ENCODE measurements at places on chromosomes 6 and 20.

- no peak for DNase-seq
Observed at GRCh38 chr6:105810105-105810921, 275.8 kb upstream of the PRDM1 start.

DNA sequence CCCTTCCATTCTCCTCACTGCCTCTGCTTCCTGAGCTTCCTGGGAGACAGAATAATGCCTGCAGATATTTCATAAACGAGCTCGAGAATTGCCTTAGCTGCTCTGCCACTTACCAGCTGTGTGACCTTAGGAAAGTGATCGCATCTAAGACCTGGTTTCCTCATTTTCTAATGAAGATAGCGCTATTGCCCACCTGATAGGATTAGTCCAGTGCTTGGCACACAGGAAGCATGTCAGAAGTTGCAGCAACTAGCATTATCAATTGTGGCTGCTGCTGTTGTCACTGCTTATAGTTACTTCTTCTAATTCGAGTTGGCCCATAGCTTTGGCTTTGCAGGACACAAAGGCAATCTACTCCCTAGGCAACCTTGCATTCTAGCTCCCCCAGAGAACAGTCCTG is 305.5 kb upstream of the SGK1 start:
- no peak for DNase-seq

GRCh38 chr20:50722424-50723155 is 8.8 kb upstream of the PARD6B start:
- no peak for DNase-seq

DNA sequence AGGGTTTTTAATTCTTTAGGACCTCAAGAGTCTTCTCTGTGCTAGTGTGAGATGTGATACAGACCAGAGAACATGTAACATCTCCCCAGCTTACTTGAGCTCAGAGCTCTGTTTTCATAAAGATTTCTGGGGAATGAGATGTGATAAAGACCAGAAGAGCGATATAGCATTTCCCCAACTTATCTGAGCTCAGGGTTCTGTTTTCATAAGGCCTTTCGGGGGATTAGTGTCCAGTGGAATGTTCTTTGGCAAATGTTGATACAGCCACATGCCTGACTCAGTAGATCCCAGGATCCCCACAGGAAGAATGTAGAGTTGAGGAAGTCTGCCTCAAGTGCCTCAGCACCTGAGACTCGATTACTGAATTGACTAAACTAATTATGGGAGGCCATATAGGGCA is 18.7 kb upstream of the TOP1 start:
- DNase-seq: no peak

DNA sequence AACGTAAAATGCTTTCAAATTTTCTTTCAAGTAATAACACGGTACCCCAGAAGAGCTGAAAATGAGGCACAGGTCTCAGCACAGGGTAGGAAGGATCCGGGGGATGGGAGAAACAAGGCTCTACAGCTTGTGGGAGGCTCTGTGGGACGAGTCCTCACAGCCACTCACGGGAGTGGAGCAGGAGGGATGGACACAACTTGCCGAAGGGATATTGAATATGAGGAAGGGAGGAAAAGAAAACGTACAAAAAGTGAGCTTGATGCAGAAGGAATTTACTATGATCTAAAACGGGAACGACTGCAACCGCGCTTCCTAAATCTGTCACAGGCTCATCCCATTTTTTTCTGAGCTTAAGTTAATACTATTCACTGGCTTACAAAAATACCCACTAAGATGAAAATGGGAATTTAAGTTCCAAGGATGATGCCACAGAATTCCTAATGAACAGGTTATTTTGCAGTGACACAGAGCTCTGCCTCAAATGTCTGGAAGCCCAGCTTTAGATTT is 72.9 kb downstream of the FYN start:
- no peak for DNase-seq

DNA sequence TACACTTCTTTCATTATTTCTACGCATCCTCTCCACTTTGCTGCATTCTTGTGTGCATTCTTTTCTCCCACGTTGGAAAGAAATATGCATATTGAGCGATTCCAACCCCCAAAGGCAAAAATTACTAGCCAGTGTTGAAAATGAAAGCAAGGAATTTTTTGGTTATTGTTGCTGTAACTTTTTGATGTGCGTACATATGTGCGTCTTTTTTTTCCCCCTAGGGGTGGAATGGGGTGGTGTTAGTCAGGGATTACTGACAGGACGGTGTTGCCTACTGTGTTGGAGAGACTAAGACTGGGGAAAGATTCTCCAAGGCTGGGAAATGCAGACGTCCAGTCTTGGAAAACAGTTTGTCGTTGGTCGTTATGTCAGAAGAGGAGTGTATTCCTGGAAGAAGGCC is 44.2 kb upstream of the ESR1 start:
- no peak for DNase-seq

- DNase-seq: no peak
Observed at GRCh38 chr20:24996449-24997377, 4.2 kb upstream of the APMAP start.

DNA sequence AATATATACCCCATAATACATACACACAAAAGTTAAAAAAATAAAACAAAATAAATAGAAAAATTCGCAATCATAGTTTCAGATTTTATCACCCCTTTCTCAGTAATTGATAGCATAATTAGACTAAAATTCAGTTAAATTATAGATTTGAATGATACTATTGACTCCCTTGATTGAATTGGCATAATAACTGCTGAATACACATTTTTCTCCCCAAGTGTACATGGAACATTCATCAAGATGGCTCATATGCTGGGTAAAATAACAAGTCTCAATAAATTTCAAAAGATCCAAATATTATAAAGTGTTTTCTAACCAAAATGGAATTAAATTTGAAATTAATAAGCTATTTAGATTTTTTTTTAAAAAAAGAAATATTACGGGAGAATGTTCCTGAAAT is 616.1 kb downstream of the MAFB start:
- no peak for DNase-seq

- DNase-seq: no peak
Observed at GRCh38 chr20:4607287-4607713, 114.4 kb upstream of the PRND start.

GRCh38 chr6:113736978-113737377 is 120.2 kb upstream of the MARCKS start:
- no peak for DNase-seq

GRCh38 chr20:61373956-61374545 is 122.0 kb downstream of the CDH4 start:
- no peak for DNase-seq

- DNase-seq: no peak
Observed at GRCh38 chr6:61809004-61809595, 476.9 kb downstream of the KHDRBS2 start.

DNA sequence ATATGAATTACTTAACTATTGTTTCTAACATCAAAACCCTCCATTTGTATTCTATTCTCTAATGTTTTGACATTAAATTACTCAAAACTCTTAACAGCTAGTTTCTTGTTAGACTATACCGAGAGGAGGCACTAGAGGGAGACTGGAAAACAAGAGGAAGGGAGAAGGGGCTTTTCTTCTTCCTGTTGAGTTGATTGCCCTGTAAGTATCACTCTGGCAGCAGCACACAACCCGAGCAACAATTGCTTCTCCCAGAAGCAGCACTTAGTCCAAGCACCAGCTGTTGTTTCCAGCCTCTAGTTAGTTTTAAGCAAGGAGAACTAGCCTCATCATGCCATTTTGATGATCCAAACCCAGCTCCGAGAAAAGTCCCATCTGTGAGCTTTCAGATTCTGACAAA is 603.8 kb downstream of the PRKN start:
- no peak for DNase-seq

GRCh38 chr6:138004430-138005287 is 102.6 kb downstream of the PERP start:
- DNase-seq: no peak

- no peak for DNase-seq
Observed at GRCh38 chr6:45417436-45417835, 39.7 kb upstream of the SUPT3H start.

DNA sequence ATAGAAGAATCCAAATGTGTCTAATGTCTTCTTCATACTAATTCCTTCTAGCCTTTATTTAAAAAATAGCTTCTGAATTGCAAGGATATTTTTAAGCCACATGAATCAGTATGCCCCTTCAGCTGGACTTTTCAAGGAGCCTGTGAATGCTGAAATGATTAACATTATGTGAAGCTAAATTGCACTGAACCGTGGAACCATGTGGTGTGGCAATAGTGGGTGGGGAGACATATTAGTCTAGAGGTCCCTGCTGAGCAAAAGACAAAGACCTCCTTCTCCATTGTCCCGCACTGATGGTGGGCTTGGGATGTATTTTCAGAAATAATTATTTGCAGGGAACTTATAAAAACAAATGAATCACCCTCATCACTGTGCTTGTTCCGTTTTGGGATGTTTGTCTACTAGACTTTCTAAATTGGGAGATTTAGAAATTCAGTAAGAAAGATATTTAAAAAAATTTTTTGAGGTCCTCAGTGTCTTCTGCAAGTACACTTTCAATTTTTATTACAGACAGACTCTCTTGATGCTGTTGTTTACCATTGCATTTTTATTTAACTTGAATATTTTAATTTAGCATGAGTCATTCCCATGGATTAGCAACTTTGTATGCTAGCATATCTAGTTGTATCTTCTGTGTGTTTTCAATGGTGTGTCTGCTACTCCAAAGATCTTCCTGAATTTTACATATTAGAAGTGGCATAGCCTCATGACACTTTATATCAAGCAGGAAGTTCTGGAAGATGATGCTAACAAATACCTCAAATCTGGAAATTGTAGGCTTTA is 238.1 kb downstream of the LAMA2 start:
- no peak for DNase-seq

DNA sequence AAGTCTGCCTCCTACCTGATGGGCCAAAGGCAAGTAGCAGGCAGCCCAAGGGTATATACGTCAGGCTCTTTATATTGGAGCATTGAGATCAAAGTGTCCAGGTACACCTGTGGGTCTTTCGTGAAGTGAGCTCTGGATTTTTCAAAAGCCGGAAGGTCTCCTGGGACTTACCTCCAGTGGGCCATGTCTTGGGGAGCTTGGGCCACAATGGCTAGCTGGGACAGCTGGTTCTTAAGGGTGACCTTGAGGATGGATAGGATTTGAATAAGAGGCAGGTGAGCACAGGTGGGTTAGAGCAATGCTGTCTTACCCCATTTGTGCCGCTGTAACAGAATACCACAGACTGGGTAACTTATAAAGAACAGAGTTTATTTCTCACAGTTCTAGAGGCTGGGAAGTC is 153.4 kb downstream of the CDC5L start:
- DNase-seq: no peak

DNA sequence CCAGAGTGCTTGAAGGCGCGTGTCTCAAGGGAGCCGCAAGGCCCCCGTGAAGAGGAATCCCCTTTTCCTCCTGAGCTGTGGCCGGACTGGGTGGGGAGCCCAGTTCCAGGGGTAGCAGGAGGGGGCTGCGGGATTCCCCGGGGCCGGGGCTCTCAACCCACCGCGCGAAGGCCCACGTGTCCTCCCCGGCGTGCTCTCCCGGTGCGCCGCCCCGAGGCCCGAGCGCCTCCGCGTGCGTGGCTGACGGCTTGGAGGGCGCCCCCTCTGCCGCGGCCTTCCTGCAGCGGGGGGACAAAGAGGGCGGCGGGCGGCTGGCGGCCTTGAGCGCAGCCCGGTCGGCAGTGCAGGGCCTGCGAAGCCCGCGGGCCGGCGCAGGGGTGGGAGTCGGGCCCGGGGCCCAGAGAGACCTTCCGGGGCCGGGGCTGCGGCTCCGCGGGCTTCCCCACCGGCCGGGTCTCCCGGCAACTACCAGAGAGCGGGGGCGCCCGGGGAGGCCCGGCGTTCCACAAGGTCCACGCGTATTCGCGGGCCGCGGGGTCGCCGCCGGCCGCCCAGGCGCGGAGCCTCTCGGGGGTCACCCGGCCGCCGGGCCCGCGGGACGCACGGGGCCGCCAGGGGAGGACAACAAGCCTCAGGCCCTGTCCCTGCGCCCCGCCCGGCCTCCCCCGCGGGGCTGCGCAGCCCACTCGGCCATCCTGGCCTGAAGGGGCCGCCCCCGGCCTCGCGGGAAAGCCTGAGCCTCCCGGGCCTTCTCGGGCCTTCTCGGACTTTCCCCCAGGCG is at the start of gene FAM217A:
TSS of gene FAM217A (minus strand) at position 447 of the 781 bp plus-strand sequence. CDS start 1,723 bp downstream, outside the sequence.
- DNase-seq: no peak

- no peak for DNase-seq
Observed at GRCh38 chr20:37728635-37728983, 34.8 kb downstream of the CTNNBL1 start.

DNA sequence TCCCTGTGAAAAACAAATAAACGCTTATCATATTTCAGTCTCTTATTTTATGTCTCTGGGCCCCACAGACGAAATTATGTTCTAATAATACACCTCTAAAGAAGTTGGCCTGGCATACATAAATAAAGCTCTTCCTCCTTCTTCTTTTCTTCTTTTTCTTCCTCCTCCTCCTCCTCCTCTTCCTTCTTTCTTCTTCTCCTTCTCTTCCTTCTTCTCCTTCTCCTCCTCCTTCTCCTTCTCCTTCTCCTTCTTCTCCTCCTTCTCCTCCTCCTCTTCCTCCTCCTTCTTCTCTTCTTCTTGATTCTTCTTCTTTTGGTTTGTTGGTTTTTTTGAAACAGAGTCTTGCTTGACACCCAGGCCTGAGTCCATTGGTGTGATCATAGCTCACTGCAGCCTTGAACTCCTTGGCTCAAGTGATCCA is 41.8 kb upstream of the PTPN1 start:
- no peak for DNase-seq

GRCh38 chr6:80541181-80541580 is 434.7 kb downstream of the BCKDHB start:
- DNase-seq: no peak

GRCh38 chr20:17542993-17543412 is 11.8 kb upstream of the BFSP1 start:
- DNase-seq: no peak

DNA sequence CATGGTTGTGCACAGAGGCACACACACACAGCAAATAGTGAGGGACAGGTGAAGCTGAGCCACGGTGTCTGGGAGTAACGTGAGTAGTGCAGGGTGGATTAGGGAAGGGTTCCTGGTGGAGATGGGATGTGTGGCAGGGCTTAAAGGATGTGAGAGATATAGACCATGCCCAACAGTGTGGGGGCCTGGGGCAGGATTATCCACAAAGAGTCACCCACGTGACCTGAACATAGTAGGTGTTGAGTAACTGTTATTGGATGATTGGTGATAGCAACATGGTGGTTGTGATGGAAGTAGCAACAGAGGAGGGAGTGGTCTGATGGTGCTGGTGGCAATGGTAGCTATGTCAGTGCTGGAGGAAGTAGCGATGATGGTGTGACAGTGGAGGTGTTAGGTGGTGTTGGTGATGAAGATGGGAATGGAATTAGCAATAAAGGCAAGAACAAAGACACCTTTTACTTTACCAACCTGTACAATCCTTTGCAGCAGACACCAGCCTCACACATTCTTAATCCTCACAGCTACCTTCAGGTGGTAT is 135.1 kb downstream of the MRPL14 start:
- DNase-seq: no peak

- no peak for DNase-seq
Observed at GRCh38 chr6:76026101-76026500, 46.4 kb downstream of the IMPG1 start.

GRCh38 chr6:100504786-100505737 is 40.3 kb upstream of the SIM1 start:
- no peak for DNase-seq

All from ascending aorta (tissue), 2 donors.